Omental fat pad (tissue), 4 donors: ENCODE measurements at places on chromosomes 7 and 10.

DNA sequence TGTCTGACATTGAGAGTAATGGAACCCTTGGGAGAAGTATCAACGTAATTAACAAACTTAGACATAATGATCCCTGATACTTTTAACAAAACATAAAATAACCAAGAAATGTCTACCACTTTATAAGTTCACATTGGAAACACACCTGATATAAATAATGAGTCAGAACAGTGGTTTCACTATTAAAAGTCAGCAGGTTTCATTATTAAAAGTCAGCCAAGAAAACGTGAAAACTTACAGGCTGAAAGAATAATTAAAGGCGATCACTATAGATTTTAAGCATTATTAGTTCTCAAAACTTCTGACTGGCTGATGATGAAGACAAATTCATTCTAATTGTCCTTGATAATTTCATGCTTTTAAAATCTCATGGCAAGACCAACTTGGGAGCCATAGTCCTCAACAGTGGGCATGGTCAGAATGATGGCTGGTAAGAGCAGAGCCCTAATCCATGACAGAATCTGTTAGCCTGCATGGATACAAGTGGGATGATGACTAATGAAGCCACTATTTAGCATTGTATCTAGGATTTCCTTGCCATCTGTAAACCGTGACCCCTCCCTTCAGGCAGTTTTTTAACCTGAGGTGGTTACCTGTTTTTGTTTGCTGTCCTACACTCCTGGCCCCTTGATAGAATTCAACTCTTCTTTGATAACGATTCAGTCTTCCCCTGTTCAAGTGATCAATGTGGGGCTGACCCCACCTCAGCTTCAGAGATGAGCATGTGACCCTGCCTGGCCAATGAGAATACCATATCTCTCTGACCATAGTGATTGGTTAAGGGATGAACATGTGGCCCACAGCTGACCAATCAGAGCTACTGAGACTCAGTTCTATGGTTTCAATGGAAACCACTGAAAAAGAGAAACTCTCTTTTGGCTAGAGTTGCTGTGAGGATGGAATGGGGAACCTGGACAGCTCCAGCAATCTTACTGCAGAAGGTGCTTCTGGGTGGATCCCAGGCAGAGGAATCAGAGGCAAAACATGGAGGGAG is 151.0 kb downstream of the PLPP4 start:
- DNase-seq, result no peak

DNA sequence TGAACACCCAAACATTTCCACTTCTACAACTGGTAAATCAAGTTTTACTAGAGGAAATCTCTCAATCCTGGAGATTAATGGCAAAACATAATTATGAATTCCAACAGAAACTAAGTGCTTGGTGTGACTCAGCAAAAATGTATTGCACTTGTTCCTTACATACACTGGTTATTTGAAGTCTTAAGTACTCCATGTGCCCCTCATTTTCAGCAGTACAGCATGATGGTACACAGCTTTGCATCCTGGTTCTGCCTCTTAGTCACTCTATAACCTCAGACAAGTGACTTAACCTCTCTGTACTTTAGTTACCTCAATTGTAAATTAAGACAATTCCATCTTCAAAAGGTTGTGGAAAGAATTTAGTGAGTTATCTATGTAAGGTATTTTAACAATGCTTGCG is 12.9 kb downstream of the SLC16A12 start:
- DNase-seq, result no peak

- no peak for DNase-seq
These were observed 77.2 kb downstream of the C7orf25 start for GRCh38 chr7:42834676-42835075.

DNA sequence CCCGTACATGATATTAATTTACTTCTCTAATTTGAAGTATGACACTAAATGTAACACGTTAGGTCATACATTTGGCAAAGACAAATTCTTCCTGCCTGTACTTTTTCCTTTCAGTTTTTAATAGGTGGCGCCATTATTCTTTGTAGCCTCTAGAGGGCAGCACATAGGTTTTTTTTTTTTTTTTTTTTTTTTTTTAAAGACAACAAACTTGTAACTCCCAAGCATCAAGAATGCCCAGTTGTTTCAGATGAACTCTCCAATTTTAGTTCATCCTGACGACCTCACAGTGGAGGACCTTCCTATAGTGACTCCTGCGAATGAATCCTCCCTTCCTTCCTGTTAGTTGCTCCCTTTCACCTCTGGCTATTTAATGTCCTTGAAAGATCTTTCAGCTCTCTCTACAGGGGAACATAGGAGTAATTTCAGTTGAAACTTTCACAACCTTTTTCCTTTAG is 139.3 kb upstream of the HDAC9 start:
- no peak for DNase-seq

- no peak for DNase-seq
These were observed 21.3 kb downstream of the TSPAN15 start for GRCh38 chr10:69472544-69472943.

GRCh38 chr10:18735711-18736110 is 76.5 kb downstream of the ARL5B start:
- no peak for DNase-seq

DNA sequence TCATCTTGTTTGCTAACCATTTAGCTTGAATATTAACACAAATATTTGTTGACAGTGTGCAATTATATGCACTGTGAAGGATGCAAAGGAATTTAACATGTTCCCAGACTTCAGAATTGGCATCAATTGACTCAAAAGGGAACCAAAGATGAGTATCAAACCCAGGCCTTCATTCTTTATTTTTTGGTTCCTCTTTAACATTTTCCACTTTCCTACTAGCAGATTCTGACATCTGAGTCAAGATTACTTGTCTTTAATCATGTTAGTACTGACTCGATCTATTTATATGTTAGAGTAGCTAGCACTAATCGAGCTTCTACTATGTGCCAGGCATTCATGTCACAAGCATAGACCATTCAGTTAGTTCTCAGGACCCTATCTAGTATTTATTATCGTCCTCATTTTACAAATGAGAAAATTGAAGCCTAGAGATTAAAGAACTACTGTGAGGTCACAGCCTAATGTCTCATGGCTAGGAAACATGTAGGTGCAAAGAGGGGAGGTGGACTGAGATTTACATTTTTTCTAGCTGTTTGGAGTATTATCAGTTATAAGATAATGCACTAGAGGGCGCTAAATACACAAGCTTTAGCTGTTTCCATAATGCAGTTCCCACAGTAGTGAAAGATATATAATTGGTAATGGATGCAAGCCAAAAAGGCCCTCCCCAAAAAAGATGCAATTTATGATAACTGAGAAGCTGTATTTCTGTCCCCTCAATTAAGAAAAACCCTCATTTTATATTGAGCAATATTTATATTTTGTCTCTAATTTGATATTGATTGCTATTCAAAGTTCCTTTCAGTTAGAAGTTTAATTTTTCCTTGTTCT is 32.9 kb upstream of the KMT2E start:
- no peak for DNase-seq

DNA sequence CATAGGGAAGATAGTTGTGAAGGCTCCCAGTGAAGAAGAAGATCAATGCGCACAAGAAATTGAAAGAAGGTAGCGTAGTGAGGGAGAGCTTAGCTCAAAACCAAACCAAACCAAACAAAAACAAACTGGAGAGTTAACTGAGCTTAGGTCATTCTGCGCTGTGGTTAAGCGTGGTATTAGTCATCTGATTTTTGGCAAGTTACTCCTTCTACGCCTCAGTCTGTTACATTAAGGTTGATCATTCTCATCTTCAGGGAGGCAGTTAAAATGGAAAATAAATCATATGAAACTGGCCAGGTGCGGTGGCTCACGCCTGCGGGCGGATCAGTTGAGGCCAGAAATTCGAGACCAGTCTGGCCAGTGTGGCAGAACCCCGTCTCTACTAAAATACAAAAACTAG is 259.7 kb downstream of the EXOC4 start:
- DNase-seq, result no peak

DNA sequence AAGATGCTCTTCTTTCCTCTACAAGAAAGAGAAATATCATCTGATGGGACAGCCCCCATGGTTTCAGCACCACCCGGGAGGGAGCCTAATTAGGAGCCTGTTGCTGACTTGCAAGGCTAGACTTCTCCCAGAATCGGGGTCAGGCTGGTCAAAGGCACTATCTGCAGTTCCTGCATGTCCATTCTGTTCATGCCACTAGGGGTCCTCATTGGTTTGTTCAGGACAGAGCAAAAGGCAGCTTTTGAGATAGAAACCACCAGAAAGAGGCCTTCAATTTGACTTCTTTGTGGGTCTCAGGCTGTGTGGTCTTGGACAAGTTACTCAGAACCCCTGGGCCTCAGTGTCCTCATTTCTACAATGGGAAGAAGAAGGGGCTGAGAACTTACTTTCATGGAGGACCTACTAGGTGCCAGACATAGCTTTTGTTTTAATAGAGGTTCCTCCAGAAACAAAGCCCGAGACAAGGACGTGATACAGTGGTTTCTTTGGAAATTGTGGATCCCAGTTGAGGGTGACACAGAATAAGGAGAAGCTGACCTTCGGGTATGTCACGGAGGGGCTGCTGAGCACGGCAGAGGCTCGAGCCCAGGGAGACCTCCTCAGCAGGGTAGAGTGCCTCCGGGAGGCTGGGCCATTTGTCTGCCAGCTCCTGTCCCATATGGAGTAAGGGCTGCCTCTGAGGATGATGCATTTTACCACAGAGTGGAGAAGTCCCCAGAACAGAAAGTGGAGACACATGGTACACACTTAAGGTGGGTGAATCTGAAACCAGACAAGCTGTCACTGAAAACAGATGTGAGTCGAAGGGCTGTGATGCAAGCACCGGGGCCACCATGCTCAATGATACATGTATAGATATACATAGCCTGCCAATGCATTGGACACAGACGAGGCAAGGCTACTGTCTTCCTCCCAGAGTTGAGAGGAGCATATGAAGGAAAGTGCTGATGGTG is 33.1 kb upstream of the NEUROD6 start:
- no peak for DNase-seq

DNA sequence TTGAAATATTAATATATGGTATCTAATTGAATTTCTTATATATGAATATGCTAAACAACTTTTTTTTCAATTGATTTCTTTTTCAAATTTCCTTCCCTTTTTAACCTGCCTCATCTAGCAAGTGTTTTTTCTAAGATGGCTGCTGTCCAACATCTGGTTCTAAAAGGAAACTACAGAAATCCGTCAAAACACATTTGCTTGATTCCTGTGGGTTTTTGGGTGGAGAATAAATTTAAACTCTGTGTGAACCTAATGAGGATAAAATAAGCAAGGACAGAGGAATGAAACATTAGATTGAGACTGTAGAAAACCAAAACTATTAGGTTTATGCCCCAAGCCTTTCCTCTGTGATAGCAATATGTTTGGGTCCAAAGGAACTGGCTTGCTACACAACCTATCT is 75.5 kb upstream of the STARD3NL start:
- DNase-seq, result no peak

GRCh38 chr10:75971402-75972211 is 540.2 kb downstream of the LRMDA start:
- no peak for DNase-seq

- DNase-seq, result no peak
These were observed 240.8 kb downstream of the ELFN1 start for GRCh38 chr7:1910827-1911226.

DNA sequence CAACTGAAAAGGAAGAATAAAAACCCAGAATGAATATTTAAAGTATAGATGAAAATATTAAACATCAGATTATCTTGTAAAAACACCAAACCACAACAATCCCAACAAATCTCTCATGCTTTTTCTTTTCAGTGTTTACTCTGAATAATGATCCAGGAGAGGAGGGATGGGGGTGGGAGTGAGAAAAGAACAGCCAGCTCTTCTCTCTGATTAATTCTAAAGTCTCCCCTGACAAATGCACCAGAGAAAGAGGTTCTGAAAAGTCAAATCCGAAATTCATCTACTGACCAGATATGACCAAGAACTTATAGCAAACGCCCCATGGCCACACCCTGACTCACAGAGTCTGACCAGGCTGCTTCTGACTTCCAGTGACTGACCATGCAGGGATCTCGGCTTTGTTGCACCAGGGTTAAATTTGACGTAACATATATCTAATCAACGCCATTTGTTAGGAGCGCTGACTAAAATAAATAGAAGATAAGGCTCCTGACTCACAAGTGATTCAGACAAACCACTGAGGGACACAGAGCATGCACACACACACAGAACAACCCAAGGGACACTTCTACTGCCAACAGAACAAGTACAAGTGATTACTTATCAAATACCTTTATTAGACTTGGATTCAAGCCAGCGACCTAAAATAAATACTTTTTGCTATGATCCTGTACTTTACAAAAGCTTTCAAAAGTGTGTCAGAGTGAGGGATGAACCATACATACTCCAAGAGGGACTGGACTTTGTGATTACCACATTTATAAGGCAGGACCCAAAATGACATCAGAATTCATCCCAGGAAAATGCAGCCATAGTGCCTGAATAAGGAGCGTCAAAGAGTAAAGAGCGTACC is 9.3 kb upstream of the SPOCK2 start:
- no peak for DNase-seq

- DNase-seq, result no peak
These were observed 335.1 kb downstream of the XPNPEP1 start for GRCh38 chr10:109588259-109588658.

- DNase-seq, result no peak
These were observed 4.1 kb downstream of the VAX1 start for GRCh38 chr10:117134056-117134305.

GRCh38 chr7:125357676-125358455 is 428.2 kb upstream of the POT1 start:
- DNase-seq, result no peak

- no peak for DNase-seq
These were observed 92.9 kb upstream of the ZNF804B start for GRCh38 chr7:88666626-88667025.

GRCh38 chr10:47009215-47009838 is 98.1 kb downstream of the PTPN20 start:
- no peak for DNase-seq

DNA sequence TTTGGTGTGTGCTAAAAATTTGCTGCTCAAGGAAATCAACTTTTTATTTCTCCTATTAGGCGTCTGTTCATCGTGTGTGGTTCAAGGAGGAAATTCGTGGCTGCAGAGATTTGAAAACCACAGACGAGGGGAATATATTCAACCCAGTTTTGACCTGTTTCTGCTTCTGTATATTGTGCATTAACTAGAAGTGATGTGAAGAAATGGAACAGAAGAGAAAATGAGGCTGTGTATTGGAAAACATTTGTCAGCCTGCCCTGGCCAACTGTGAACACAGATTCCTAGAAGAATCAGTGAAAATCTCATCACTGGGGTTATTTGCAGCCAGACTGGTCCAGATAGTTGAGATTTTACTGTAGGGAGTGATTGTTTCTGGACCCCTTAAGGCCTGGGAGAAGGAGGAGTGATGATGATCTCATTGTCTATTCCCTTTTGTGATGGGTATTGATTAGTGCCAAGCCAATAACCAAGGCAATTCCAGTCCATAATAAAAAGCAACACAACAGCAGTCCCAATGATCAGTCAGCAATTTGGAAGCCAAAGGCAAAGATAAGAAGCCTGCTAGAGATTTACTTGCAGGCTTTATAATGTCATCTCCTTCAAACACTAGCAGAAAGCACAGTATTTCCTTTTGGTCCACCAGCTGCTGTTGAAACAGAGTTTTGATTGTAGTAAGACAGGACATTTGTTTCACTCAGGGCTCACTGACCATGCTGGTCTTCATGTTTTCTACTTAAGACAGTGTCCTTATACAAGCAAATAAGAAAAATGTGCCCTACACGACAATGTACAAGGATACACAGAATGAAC is 339.4 kb downstream of the PRPF18 start:
- no peak for DNase-seq

GRCh38 chr10:114300036-114300645 is 61.1 kb downstream of the VWA2 start:
- DNase-seq, result no peak

GRCh38 chr10:117519879-117520278 is 22.7 kb upstream of the EMX2 start:
- no peak for DNase-seq

- DNase-seq, result no peak
These were observed 78.4 kb upstream of the PRKAR2B start for GRCh38 chr7:106966121-106966520.
